ENCODE measurements at places on chromosomes 16 and 17.

- no peak for DNase-seq
Measured at GRCh38 chr17:42274812-42275526, 1.2 kb downstream of the STAT5B start.

DNA sequence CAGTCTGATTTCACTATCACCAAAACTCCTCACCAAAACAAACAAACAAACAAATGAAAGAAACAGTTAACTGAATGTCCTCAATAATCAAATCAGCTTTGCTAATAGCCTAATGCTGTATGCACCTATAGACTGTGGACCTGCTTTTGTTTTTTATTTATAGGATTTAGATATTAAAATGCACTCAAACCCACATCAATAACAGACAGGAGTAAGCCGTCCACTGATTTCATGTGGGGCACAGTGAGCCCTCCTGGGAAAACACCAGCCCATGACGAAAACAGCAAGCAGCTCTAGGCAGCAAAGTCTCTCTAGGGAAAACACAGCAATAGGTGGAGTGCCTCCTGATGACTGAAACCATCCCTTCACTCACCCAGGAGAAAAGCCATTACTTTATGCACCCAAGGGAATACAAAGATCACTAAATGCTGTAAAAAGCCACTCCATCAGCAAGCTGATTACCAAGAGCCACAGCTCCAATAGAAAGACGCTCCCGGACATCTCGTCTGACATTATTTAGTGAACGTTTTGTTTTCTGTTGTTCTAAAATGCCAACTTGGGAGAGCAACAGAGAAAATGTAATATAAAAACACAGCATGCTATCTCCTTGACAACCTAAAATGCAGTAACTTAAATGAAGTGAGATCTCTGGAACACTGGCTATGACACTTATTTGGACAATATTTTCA lies 47.8 kb downstream of the ANKFY1 start:
- DNase-seq = no peak

DNA sequence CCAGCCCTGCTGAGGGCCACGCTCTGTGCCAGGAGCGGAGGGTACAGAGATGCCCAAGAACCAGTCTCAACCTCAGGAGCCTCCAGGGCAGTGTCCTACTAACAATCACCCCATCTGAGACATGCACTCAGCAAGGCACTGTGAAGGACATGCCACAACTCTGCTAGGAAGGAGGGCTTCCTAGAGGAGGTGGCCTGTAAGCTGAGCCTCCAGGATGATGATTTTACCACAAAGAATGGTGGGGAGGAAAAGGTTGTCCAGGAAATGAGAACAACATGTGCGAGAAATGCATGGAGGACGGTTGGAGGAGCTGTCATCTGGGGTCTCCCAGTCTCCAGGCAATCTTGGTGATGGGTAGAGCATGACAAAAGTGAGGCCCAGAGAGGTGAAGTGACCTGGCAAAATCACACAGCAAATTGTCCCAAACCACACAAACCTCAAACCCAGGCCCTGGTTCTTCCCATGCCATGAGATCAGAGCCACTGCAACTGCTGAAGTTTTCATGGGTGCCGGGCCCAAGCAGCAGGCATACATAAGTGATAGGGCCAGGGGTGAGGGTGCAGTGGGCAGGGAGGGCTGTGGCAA lies 30.5 kb downstream of the CNGB1 start:
- DNase-seq = no peak

DNA sequence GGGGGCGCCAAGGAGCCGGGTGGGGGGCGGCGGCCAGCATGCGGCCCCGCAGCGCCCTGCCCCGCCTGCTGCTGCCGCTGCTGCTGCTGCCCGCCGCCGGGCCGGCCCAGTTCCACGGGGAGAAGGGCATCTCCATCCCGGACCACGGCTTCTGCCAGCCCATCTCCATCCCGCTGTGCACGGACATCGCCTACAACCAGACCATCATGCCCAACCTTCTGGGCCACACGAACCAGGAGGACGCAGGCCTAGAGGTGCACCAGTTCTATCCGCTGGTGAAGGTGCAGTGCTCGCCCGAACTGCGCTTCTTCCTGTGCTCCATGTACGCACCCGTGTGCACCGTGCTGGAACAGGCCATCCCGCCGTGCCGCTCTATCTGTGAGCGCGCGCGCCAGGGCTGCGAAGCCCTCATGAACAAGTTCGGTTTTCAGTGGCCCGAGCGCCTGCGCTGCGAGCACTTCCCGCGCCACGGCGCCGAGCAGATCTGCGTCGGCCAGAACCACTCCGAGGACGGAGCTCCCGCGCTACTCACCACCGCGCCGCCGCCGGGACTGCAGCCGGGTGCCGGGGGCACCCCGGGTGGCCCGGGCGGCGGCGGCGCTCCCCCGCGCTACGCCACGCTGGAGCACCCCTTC lies 484 bp downstream of the FZD2 start:
- DNase-seq = peak; percentile 11

DNA sequence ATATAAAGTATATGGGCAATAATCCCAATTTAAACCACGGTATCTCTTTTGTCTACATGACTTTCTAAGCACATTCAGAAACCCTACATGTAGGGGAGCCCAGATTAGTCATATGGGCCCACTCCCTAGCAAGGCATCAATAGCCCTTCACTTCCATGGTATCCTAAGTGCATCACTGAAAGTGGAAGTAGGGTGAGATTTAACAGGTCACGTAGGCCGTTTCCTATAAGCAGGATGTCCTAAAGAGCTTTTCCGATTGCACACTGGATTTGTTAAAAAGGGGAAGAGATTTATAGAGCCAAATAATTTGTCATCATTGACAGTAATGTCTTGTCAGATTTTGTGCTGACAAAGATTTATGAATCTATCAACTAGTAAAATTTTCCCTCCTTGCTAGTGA lies 39.0 kb downstream of the CA4 start:
- no peak for DNase-seq

DNA sequence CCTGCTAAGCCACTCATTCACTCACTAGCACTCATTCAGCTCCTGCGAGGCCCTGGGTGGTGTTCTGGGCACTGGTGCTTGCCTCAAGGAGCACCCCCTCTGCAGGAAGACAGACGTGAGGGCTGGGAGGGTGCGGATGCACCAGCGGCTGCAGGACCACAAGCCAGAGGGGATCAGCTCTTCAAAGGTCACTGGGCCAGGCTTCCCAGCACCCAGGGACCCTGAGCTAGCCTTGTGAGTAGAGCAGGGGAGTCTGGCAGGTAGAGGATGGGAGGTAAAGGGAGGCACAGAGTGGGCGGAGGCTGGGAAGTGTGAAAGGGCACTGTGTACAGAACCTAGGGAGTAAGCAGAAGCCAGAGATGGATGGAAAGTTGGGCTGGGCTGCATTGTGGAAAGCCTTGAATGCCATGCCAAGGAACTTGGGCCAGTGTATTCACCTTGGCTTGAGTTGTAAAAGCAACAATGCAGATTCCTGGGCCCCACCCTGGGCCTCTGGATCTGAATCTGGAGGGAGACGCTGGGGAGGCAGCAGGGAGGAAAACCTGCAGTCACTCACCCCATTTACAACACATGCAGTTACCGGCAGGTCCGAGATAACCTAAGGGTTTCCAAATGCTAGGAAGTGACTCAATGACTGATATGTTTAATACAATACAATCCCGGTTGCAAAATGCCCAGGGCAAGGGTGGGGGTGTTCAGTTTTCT lies 1.7 kb downstream of the IL4R start:
- DNase-seq = peak; percentile 42

- DNase-seq = no peak
Measured at GRCh38 chr17:19385521-19385983, 1.4 kb downstream of the MFAP4 start.

DNA sequence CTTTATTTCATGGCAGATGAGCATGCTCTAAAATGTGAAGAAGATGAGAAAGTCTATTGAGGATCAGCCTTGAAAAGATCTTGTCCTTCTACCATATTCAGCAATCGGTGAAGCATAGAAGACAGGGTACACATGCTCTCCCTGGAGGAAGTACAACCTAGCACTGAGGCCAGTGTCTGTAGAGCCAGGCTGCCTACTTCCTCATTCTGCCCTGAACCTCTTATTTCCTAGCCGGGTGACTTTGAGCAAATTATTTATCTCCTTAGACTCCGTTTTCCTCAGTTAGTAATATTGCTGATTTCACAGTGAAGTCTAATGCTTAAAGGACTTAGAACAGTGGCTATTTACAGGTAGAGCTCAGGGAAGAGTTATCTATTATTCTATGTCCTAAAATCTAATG lies 58.4 kb downstream of the TMEM100 start:
- DNase-seq = no peak

DNA sequence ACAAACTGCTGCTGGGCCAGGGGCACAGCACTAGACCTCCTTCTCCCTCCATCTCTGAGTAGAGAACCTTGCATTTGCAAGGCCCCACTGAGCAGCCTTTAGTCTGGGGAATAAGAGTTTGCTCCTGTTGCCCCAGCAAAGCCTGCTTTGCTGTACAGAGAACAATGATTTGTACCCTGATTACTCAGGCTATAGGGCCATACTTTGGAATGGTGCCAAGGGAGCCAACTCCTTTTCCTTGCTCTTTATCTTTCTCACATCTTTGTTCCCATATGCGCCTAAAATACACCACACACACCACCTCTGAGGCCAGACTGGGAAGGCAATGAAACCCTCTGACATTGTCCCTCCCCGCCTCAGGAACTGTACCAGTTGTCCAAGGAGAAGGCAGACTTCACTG lies 21.2 kb downstream of the LIG3 start:
- no peak for DNase-seq
